SK-N-SH (cell line): ENCODE measurements at places on chromosomes 4 and X.

DNA sequence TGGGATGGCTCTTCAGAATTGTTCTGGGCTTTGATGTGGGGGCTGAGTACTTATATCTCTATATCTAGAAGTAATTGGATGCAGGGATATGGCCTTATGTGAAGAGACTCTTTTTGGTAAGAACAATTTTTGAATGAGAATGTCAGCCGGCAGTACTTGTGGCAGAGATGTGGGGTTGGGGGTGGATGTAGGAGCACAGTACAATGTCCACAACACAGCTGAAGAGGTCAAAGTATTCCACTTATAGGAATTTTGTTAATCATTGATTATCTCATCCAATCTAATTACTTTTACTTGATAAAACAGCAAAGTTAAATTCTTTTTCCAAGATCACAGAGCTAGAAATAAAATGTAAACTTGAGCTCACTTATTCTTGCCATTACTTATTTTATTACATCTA lies 391.4 kb downstream of the TEX13C start:
- DNase-seq: no peak

DNA sequence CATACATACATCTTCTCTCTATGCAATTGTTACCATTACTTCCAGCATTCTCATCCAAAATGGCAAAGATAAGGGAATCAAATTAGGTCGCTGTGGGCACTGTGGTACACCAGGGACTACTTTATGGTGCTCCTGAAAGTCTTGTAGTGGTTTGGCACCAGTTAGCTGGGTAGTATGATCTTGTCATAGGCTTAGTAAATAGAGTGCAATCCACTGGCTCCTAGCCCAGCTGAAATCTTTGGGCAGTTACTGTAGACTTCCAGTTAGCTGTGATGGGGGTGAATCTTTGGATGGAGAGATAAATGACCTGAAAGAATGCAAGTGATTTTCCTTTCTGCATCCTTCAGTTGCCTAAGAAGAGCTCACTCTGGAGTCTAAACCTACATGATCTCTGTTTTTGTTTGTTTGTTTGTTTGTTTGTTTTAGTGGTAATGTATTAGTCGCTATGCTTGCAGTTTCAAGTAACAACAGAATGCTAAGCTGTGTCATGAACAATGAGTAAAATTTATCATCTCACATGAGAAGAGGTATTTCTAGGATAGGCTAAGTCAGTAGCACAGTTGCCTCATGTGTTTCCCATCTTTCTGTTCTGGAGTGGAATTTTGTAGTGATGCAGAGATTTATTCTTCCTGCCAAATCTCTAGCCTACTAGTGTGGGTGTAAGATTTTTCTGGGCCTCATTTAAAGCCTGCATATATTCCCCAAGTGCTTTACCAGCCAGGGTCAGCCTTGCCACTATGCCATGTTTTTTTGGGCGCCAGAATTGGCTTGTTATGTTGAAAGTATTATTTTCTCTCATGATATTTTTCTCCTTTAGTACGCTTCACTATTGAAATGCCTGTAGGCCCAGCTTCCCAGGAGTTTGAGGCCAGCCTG lies 24.2 kb downstream of the HERC3 start:
- no peak for DNase-seq

GRCh38 chr4:184094532-184095159 lies 123.0 kb downstream of the ENPP6 start:
- DNase-seq: peak; percentile 78

DNA sequence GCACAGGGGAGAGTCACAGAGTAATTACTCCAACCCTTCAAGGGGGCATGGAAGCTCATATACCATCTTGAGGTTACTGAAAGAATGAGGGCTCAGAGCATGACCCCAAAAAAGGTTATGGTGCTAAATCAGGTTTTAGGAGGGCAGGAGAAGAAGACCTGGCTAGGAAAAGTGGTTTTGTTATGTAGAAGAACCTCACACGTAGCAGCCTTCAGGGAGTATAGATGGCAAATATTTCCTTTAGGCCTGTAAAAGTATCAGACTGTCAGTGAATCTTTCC lies 102.0 kb upstream of the PDE5A start:
- no peak for DNase-seq

- no peak for DNase-seq
These were observed 593.8 kb downstream of the SPRY1 start for GRCh38 chr4:123990310-123990870.

- peak; percentile 49 for DNase-seq
These were observed 183.2 kb downstream of the FBXW7 start for GRCh38 chr4:152352622-152353116.

GRCh38 chr4:168758351-168758876 lies 251.6 kb downstream of the CBR4 start:
- DNase-seq: no peak

DNA sequence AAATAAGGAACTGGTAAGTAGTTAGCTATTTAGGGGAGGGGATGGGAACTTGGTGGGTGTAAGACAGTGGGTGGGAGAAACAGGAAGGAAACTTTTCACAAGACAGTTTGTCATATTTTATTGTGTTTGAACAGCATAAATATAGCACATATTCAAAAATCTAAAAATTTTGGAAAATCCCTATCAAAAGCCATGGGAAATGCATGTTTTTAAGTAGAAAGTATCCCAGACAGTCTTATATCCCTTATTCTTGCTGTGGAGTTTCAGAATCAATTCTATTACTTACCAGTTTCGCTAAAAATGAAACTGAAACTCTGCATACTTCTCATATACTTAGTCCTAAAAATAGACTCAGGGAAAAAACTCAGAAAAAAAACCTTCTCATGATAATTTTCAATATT lies 22.3 kb upstream of the RASGEF1B start:
- DNase-seq: no peak
